ENCODE measurements at places on chromosomes 1 and 21.

DNA sequence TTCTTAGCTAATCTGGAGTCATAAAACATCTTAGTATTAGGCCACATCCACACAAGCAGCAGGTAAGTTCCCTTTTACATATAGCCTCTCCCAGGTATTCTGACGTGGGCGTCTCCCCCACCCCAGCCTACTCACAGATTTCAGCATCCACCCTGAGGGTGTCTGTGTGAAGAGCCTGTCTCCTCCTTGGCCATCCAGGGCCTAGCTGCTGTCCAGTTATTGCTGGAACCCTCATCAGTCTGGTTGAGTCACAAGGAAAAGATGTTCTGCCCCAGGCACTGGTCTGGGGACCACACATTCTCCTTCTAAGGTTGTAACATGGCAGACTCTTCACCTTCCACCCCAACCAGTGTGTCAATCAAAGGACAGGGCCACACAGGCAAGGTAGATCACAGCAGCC is 57.6 kb downstream of the ETS2 start:
- DNase-seq = no peak

GRCh38 chr1:65056866-65057265 is 90.5 kb upstream of the JAK1 start:
- DNase-seq = no peak

DNA sequence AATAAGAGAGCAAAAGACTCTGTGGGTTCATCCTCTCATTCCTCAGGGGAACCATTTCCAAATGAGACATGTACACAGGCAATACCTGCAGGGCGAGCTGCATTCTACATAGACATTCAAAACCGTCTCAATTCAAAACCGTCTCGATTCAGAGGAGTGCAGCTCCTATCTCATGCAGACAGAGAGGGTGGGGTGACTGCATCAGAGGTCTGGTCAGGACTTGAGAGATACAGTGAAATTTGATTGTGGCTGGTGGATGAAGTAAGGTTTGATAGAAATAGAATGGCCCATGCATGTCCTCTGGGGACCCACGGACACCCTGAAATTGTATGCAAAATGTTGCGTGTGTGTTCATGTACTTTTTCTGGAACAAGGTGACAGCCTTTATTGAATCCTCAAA is 27.3 kb downstream of the TEX35 start:
- no peak for DNase-seq

DNA sequence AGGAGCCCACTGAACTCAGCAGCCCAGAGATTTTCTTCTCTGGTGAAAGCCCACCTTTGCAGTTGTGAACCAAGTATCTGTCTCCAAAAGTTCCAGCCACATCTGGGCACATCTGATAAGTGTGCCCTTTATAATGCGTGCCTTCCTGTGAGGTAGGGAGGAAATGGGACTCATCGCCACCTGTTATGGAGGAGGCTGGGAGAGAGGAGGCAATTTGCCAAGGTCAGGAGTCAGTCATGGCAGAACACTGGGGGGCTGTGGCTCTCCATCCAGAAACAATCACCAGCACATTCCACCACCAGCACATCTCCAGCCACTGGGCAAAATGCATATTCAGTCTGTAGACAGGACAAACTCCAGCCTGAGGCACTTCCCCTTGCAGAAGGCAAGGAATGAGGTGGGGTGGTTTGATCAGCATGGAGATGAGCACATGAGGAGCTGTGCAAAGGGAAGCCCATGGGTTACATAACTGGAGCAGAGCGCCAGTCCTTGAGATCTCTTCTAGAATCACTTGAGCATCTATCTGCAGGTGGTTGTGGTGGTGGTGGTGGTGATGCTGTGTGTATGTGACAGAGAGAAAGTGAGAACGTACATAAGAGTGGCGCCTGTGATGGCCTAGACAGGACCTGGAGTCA is 15.0 kb upstream of the LEMD1 start:
- no peak for DNase-seq

DNA sequence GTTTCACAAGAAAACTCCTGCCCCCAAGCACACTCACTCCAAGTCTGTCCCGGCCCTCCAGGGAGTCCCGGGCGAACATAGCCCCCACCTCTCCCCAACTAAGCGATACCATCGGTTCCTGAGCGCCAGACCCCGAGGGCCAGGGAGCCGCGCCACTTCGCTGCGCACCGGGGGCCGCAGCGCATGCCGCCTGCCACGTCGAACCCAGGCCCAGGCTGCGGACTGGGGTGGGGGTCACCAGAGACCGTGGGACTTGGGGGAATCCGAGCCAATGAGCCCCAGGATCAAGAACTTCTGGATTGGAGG is 801 bp downstream of the RSPO1 start:
- no peak for DNase-seq

DNA sequence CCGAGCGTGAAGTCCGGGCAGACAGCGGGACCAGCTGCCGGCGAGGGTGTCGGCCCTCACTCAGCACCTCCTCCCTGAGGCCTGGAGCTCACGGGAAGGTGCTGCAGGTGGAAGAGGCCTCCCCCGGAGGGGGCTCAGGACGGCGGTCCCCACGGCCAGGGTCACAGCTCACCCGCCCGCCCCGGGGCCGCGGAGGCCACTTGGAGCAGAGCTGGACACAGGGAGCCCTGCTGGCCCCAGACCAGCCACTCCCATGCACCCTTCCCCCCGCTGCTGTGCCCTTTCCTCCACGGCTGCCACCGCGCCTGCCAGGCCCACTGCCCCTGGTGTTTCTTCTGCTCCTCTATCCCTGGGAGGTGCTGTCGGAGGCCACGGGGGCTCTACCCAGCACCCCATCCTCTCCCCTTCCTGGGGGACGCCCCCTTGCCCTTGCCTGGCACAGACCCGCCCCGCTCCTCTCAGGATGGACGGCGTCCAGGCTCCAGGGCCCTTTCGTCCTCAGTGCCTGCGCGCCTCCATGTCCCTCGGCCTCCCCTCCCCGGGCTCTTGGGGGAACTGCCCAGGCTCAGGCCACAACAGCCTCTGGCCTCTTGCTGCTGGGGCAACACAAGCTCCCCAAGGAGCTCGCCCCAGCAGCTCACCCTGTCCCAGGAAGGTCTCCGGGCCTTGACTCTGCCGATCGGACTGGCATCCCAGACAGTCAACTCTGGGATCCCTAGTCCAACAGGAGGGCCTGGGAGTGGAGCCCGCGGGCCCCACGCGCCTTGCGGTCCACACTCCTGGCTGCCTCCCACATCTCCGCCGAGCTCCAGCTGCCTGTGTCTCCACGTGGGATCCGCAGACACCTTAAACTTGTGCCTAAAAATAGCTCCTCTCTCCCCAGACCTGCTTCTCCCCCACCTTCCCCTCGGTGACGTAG is 4.1 kb downstream of the TMEM240 start:
- no peak for DNase-seq

DNA sequence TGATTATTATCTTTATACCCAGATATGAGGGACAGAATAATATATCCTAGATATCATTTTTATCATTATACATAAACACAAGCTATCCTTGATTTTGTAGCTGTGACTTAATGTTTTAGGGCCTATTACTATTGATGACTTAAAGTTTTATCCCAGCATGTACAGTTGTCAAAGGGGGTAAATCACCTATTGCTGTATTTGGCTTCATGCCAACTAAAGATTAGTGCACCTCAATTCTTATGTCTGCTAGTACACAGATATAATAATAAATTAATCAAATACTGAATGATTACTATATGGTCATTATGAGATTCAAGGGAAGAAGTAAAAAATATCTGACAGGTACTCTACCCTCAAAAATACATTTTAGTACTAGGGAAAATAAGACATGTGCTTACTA is 84.0 kb downstream of the SYT14 start:
- no peak for DNase-seq

DNA sequence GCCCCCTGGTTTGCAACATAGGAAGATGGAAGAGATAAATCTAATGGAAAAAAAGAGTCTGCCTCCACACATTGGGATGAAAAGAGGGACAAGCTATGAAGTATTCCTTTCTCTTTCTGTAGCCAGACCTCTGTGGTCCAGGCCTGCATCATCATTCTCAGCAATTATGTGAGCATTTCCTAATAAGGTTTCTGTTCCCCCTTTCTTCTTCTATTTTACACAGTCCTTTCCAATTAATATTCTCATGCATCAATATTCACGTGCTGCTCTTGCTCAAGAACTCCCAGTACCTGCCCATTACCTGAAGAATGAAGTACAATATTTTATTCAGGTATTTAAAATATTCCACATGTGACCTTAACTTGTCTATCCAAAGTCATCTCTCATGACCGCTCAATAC is 8.2 kb upstream of the SLC30A1 start:
- no peak for DNase-seq

GRCh38 chr1:53653200-53653575 is 85.8 kb downstream of the GLIS1 start:
- DNase-seq = no peak

GRCh38 chr1:29719253-29719652 is 482.9 kb downstream of the PTPRU start:
- DNase-seq = no peak

GRCh38 chr1:56430141-56430839 is 149.1 kb downstream of the PLPP3 start:
- DNase-seq = no peak

DNA sequence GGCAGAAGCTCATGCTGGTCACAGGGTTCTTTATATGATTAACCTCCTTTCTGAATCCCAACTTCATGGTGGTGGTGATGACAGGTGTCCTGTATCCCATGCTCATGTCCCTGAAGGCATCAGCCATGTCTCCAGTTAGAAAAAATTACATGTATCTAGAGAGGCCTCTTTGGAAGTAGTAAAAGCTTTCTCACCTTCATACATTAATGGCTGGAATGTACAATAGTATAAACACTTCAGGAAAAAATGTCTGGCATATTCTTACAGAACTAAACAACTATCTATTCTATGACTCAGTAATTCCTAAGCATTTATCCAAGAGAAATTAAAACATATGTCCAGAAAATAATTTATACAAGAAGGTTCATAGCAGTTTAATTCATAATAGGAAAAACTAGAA is 34.0 kb downstream of the ADAM30 start:
- no peak for DNase-seq

DNA sequence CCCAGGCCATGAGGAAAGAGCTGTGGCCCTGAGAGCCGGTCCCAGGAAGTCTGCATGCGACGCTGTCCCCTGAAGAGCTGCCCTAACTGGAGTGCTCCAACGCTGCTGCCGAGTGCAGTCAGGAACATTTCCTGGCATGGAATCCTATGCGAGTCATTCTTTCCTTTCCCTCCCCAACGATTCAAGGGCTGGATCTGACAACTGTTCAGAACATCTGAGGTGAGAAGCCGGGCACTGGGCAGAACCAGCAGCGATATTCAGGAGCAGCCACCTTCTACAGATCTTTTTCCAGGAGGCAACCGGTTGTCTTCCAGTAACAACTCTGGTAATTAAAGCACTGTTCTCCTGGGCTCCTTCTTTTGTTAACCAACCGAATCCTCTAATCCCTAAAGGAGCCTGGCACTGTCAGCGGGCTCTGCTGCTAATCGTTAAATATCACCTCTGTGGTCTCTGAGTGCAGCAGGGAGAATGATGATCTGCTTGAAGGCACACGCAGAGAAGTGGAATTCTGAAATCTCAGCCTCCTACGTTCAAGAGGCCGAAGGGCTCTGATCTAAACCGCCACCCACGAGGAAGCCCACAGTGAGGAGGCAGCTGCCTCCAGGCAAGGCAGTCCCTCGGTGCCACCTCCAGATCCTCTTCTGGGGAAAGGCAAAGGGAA is 55.8 kb downstream of the SLC45A1 start:
- DNase-seq = peak; percentile 13

DNA sequence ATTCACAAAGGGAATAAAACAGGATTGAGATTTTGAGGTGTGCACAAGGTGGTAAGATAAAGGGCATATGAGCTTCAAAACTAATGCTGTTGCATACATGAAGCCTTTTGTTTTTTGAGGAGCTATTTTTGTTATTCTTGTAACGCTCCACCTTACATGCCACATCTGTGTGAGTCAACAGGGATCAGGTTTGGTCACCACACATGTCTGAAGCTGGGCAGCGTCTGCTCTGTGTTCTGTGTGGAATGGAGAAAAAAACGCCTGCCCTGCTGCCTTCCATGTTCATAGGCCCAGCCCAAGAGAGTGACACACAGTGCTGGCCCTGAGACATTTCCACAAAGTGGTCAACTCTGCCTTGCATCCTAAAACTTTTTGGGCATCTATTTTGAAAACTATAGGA is 67.7 kb downstream of the MPZL1 start:
- no peak for DNase-seq

GRCh38 chr1:79819140-79819539 is 812.6 kb upstream of the ADGRL4 start:
- no peak for DNase-seq

DNA sequence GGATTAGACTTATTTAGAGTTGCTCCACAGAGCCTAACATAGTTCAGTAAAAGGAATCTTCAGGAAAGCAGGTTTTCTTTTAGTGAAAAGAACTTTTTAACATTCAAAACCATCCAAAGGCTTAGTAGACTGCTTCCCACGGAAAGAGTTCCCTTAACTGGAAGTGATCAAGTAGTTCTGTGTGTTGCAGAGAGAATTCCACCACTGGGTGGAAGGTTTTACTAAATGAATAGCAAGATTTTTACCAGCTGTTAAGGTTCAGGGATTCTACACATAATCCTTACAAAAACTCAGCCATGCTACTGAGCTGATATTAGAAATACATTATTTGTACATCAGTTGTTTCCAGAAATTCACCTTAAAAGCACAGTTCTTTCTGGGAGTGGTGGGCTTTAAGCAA is 119.7 kb downstream of the GDAP2 start:
- no peak for DNase-seq

GRCh38 chr1:9490605-9491339 is 48.5 kb upstream of the SLC25A33 start:
- DNase-seq = peak; percentile 55

DNA sequence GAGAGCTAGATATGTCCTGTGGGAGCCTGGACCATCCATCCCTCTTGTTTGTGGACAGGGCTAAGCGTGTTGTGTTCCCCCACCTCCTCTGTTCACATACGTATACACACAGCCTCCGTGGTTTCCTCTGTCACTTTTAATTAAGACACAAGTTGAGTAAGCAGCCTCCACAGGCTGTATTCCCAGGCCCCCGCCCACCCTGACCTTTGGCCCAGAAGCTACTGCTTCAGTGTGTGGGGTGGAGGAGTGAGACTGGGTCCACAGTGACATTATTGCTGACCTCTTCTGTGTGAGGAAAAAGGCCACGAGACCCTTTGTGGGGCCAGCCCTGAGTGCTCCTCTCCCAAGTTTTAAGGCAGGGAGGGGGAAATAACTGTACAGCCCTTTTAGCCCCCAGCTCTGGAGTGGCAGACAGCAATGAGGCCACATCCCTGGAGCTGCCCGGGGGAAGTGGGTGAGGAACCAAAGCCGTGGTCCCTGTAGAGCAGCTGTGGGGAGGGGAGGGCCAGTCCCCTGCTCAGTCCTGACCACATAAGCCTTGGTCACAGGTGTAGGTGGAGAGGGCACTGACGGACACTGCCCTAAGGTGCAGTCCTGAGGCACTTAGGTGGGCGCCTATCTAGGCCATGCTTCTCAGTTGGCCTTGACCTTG is 4.4 kb downstream of the ELOVL1 start:
- DNase-seq = no peak

GRCh38 chr1:189253601-189254350 is 1223.9 kb downstream of the BRINP3 start:
- no peak for DNase-seq

- DNase-seq = no peak
These were observed 603.1 kb upstream of the ADGRL2 start for GRCh38 chr1:81197591-81197990.

Measured in GOT3 (cell line).